ENCODE measurements at places on chromosomes 2 and 18.
A peak's percentile ranks its signal among the peaks of the same experiment; 100 is the strongest.

- DNase-seq = no peak
Measured at GRCh38 chr18:22451796-22452195, 34.1 kb upstream of the CTAGE1 start.

GRCh38 chr2:196170213-196170605 lies 1.2 kb downstream of the STK17B start:
- DNase-seq = peak; percentile 46

GRCh38 chr2:14633461-14634181 lies 1.1 kb downstream of the LRATD1 start:
- DNase-seq = no peak

DNA sequence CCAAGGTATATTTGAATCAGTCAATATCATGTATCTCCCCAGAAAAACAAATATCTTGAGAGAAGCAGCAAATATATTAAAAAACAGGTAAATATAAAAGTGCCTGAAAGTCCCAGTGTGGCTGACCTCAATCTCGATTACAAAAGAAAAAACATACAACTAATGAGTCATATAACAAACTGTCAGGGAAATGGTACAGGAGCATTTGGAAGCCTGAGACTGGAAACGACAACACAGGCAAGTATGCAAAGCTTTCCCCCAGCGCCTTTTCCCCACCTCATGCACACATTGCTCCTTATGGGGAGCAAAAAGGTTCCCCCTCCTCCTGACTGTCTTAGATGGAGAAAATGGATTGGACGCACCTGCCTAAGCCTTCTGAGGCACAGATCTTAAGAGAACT lies 230.7 kb downstream of the TMX3 start:
- no peak for DNase-seq

- DNase-seq = no peak
Measured at GRCh38 chr2:23916727-23917405, 10.1 kb downstream of the ATAD2B start.

DNA sequence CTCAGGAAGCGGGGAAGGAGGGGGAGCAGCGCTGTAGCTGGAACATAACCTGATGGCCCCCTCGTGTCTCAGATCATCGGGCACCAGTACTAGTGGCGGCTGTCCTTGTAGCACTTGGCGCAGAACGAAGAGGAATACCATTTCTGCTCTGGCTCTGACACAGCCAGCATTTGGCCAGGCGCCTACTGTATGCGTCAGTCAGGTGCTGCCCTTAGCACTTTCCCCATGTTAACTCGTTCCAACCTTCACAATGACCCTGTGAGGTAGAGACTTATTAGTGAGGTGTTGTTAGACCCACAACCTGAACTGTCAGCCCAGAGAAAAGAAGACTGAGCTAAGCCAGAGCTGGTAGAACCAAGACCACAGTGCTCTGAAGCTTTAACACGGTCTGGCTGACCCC lies 47.7 kb upstream of the EML6 start:
- no peak for DNase-seq

DNA sequence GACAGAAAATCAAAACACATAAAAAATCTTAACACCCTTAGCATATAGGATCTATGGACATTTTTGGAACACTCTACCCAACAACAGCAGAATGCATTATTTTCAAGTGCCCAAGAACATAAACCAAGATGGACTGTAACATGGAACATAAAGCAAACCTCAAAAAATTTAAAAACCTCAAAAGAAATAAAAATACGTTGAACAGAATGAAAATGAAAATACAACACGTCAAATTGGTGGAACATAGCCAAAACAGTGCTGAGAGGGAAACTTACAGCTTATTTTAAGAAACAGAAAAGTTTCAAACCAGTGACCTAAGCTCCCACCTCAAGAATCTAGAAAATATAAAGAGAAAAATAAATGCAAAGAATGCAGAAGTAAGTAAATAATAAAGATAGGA lies 58.3 kb upstream of the BCL2L11 start:
- DNase-seq = no peak

Data from activated CD4-positive, alpha-beta T cell treated with anti-CD3 and anti-CD28 coated beads, Interleukin-2, amount 50 U/mL, for 1 hour (primary cell).